Left ventricle myocardium inferior (tissue), 1 donor: ENCODE measurements at places on chromosomes 1 and 21. TPM values are rescaled to one million over a fixed set of nuclear protein-coding genes. Genes with fewer than 3 reads are reported as not detected.

The ATP1A2 gene
- total RNA-seq: 401 TPM

The TTLL7 gene
- total RNA-seq: 7.8 TPM

The CD247 gene
- total RNA-seq: 0.82 TPM

The SMIM1 gene
- 13.9 TPM for total RNA-seq
